Naive thymus-derived CD4-positive, alpha-beta T cell (primary cell): ENCODE measurements at places on chromosomes 1 and 21.

DNA sequence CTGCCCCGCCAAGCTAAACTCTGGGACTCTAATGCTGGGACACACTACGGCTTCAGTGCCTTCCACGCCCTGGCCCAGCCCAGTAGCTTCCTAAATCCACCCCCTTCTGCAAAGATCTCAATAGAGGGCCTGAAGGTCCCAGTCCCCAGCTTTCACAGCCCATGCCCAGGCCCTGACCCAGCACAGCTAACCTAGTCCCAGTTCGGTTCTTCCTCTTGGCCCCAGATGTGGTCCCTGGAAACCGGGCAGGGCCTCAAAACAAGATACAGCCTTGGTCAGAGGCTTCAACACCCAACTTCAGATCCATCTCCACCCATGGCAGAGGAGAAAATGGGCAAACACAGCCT lies 646 bp upstream of the PDZK1IP1 start:
- no peak for DNase-seq

- peak; percentile 65 for DNase-seq
Observed at GRCh38 chr1:31745096-31745945, 18.8 kb downstream of the ADGRB2 start.

GRCh38 chr1:234136073-234136472 lies 231.6 kb downstream of the SLC35F3 start:
- no peak for DNase-seq

GRCh38 chr1:183533617-183534174 lies 56.6 kb downstream of the NCF2 start:
- DNase-seq: no peak
